ENCODE measurements at places on chromosomes 16 and 17.

DNA sequence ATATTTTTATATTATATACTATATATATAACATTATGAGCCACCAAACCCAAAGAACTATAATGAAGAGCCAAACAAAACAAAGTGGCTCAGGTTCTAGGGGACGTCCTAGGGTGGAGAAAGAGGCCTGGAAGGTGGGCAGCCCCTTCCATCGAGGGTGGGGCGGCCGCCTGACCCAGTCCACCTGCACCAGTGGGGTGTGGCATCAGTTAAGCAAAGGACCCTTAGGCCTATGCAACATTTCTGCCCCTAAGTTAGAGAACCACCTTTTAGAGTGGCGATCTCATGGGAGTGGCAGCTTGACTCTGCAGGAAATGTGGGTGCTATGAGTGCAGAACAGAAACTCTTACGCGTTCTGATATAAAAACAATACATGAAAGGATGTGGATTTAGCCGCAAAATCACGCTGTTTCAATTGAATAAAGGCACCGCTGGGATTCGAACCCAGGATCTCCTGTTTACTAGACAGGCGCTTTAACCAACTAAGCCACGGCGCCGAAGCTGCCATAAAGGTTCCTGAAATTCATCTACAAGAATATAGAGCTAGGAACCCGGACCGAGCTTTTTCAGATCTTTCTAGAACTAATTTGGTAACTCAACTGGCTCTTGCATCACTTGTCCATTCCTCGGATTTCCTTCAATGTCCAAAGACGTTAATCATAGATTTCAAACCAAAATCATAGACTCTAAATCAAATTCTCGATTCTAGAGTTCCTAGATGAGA lies 15.6 kb upstream of the AURKB start:
- DNase-seq: peak; percentile 91

GRCh38 chr17:43877451-43878155 lies 29.7 kb downstream of the MPP2 start:
- DNase-seq: no peak

DNA sequence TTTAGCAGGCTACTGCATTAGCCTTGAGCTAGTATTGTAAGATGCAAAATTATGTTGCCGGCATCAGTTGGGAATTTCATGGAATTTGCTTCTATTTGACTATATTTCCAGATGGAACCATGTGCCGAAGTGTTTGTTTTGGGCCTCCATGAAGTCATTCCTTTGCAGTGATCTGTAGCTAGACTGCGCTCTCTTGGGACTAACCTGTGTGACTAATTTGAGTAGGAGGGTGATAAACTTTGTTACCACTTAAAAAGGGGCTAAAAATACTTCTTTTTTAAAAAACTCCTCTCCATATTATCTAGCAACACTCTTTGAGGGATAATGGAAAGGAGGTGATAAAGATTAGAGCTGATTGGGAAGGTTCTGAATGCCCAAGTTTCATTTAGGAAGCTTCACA lies 166.8 kb upstream of the TBX2 start:
- DNase-seq: no peak

DNA sequence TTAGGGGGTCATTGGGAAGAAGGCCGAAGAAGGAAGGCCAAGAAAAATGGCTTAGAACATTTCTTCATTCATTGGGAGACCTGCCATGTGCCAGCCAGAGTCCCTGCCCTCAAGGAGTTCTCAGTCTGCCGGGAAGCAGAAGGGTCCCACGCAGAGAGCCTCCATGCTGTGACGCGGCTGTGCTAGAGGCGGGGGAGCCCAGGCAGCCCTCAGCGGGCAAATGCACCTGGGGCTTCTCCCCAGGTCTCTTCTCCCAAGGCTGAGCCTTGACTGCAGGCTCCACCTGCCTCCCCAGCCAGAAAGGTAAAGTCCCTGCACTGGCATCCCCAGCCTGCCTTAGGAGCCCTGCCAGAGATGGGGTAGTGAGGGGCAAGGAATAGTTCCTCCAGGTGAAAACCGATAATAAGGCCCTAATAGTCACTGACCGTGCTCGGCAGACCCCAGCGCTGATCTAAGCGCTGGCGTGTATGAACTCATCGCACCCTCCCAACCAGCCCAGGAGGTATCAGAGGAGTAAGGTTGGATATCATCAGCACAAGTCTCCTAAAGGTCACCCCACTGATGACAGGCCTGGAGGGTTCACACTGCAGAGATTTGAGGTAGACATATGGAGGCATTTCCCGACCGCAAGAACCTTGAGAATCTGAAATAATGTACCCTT lies 6.0 kb upstream of the CDR2L start:
- no peak for DNase-seq

GRCh38 chr17:48011405-48012150 lies 26.0 kb downstream of the COPZ2 start:
- peak; percentile 63 for DNase-seq

- no peak for DNase-seq
Observed at GRCh38 chr16:81106826-81107503, 10.8 kb upstream of the GCSH start.

GRCh38 chr17:41944943-41945342 lies 14.5 kb downstream of the ODAD4 start:
- DNase-seq: no peak

- no peak for DNase-seq
Observed at GRCh38 chr16:46859719-46860152, 24.4 kb upstream of the GPT2 start.

GRCh38 chr17:77959126-77959925 lies 823 bp downstream of the TNRC6C start:
- DNase-seq: peak; percentile 17

- DNase-seq: no peak
Observed at GRCh38 chr16:49699841-49700175, 156.1 kb downstream of the ZNF423 start.

DNA sequence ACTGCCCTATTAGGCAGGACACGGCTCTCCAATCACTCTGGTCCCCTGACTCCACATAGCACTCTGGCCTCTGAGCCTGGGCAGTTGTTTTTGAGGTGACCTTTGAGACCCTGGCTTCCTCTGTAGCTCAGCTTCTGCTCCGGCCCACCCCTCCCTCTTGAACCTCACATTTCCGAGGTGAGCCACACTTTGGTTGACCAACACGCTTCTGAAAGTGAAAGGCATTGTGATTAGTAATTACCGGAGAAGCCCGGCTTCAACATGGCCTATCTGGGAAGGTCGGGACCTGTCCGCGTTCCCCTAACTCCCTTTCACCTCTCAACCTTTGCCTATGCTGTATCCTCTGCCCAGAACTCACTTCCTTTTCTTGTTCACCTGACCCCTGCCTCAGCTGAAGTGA lies 10.3 kb upstream of the ITGAX start:
- DNase-seq: no peak

GRCh38 chr17:29588017-29588561 lies 1.4 kb downstream of the GIT1 start:
- DNase-seq: no peak

GRCh38 chr17:57317079-57317478 lies 60.8 kb downstream of the MSI2 start:
- no peak for DNase-seq

GRCh38 chr17:21209511-21210175 lies 4.3 kb downstream of the TMEM11 start:
- DNase-seq: no peak

GRCh38 chr16:70713342-70713741 lies 27.5 kb upstream of the MTSS2 start:
- no peak for DNase-seq

- peak; percentile 64 for DNase-seq
Observed at GRCh38 chr16:23434380-23434779, 18.6 kb downstream of the COG7 start.

- no peak for DNase-seq
Observed at GRCh38 chr17:27354051-27354490, 60.2 kb downstream of the WSB1 start.

DNA sequence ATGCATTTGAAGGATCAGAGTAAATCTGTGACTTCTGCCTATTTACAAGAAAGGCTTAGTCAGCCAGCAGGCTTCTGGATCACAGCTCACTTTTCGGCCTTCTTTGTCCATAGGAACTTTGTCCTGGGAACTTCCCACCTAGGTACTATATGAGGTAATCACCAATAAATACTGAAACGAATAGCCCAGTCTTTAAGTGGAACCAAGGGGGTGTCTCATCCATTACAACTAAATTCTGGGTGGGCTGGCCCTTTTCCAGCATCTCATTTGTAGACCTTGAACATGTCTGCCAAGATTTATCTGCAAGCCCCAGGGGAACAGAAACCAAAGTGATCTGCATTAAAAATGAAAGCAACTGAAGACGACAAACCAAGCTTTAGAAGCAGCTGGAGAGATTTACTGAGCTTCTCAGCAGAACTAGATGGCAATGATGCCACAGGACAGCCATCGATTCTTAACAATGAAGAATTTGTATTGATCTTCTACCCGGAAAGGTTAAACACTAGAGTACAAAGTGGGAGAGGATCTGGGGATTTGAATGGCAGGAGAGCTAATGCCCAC lies 55.5 kb downstream of the SNX11 start:
- no peak for DNase-seq

DNA sequence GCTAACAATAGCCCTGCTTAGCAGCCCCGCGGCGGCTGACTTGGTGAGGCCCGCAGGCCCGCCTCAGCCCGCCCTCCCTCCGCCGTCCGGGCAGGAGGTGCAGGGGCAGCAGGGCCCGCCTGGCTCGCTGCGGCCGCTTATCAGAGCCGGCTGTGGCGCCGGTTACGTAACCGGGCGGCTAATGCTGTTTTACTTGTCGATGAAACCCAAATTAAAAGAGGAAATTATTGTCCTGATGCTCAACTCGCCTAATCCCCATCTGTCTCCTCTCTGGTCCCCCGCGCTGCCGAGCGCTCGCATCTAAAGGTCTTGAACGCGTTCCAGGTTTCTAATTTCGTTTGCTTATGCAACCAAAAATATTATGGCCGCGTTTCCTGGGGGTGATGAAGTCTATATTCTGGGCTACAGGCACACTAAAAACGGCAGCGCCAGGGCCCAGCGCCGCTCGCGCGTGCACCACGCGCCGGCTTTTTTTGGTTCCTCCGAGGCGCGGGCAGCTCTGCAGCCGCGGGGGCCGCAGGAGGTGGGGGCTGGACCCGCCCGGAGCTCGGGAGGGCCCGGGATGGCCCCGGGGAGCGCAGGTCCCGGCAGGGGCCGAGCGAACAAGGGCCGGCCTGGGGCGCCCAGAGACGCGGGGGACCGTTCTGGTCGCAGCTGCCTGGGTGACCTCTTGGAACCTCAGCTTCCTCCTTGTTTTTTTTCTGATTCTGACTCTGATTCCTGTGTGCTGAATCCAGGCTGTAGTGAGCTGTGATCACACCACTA lies 65.2 kb upstream of the TOB1 start:
- DNase-seq: no peak

GRCh38 chr16:86033016-86033474 lies 134.1 kb downstream of the IRF8 start:
- no peak for DNase-seq

DNA sequence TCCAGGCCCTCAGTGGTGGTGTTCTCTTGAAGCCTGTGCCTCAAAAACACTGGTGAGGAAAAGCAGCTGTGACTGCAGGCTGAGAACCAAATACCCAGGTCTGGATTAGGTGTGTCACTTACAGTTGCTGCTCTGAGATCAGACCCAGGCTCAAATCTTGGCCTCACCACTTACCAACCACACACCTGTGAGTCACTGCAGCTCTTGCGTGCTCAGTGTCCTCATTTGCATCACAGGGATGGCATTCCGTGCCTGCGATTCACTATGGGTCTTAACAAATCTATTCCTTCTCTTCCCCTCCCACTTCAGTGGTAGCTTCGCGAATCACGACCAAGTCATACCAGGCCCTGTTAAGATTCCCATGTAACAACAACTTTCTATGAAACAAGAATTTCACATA lies 233.4 kb upstream of the HSBP1 start:
- DNase-seq: no peak

- no peak for DNase-seq
Observed at GRCh38 chr16:76532188-76532973, 255.2 kb downstream of the CNTNAP4 start.

- no peak for DNase-seq
Observed at GRCh38 chr16:54400261-54400660, 113.7 kb upstream of the IRX3 start.

DNA sequence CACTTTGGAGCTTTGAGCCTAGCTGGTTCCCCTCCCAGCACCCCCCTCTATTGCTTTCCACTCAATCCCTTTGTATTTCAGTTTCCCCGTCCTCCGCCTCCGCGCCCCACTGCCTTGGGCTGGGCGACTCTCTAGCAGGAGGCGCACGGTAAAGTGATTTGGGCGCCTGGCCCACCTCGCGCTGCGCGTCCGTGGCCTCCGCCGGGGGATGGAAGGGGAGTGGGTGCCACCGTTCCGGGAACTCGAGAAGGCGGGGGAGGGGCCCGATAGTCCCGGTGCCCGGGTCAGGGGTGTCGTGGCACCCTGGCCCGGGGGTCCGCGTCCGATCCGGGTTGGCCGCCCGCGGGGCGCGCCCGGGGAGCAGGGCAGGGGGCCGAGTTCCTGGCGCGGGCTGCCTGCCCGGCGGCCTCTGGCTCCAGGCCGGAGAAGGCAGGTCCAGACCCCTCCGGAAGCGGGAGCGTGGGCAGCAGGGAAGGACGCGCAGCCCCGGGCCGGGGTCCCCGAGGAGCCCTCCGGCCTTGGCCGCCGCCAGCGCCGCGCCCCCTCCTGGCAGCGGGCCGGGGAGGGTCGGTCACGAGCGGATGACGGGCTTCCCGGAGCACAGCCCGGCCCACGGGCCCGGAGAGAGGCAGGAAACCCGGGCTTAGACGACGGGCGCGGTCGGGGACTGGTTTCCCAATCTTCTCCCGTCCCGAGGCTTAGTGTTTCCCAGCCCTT lies 15.8 kb downstream of the MEOX1 start:
- no peak for DNase-seq

GRCh38 chr17:66514227-66514806 lies 211.9 kb downstream of the PRKCA start:
- peak; percentile 84 for DNase-seq

GRCh38 chr16:85856585-85856984 lies 42.4 kb upstream of the IRF8 start:
- DNase-seq: no peak

DNA sequence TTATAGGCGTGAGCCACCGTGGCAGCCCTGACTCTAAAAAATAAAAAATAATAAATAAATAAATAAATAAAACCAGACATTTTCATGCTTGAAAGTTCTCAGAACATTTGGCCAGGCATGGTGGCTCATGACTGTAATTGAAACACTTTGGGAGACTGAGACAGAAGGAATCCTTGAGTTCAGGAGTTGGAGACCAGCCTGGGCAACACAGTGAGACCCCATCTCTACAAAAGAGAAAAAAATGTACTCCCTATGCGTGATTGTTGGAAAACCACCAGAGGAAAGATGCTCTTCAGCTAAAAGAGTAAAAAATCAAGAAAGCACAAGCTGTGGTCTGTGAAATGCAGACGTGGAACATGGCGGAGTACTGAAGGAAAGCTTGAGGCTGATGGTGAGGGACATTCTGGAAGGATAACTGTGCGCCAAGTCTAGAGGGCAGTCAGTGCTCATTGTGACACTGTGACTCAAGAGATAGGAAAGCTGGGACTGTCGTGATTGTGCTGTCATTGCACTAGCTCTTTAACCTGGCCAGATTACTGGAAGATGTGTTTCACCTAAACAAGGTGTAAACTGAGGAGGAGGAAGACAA lies 4.2 kb upstream of the PRSS27 start:
- no peak for DNase-seq
